ENCODE measurements at places on chromosomes 5 and 9. TPM values are rescaled to one million over a fixed set of nuclear protein-coding genes. Genes with fewer than 3 reads are reported as not detected.

The CARTPT gene
- not detected for total RNA-seq

- peak; percentile 28 for DNase-seq
These were observed 1967.0 kb upstream of the CDH9 start for GRCh38 chr5:29005386-29005785.

DNA sequence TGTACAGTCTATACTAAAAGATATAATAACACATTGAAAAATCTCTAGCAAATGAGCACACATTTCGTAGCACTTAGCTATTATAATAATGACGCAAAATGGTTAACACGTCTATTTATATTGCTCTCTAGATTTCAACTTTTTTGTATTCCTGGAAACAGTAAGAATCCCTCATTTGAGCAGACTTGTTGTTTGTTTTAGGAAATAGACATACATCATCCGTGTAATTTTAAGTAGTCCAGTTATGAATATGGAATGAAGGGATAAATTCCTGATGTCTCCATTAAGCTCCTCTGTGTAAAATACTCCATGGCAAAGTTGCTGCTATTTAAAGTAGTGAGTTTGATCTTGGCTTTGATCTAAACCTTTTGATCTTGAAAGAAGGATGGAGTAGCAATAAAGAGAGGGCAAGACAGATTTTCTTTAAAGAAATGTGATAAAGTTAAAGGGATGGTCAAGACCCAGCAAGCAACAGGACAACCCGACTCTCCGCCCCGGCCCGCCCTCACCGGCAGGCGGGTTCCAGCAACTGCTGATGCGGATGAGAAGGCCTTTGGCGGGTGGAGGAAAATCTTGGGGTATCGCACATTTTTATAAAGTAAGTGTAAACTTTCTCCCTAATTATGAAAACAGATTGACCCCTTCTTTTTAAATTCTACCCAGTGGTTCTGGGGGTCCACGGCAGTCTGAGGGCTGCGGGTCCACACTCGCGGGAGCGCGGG, 277.4 kb downstream of the AOPEP start:
- DNase-seq: peak; percentile 70

GRCh38 chr5:82911910-82912309, 165.3 kb downstream of the TMEM167A start:
- peak; percentile 47 for DNase-seq

The MYOT gene
- total RNA-seq: not detected

DNA sequence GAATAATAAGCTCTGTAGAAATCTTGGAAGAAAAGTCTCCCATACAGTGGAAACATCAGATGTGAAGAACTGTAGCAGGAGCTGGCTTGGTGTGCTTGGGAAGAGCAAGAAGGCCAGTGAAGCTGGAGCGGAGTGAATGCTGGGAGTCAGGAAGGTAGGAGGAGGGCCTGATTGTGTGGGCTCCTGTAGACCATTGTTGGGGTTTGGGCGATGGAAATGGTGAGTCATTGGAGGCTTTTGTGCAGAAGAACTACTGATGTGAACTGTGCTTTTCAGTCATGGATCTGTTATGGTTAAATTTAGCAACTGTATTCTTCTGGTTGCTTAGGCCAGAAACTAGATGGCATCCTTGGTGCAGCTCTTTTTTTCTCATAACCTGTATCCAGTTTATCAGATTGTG, 2.3 kb downstream of the ICE1 start:
- no peak for DNase-seq

DNA sequence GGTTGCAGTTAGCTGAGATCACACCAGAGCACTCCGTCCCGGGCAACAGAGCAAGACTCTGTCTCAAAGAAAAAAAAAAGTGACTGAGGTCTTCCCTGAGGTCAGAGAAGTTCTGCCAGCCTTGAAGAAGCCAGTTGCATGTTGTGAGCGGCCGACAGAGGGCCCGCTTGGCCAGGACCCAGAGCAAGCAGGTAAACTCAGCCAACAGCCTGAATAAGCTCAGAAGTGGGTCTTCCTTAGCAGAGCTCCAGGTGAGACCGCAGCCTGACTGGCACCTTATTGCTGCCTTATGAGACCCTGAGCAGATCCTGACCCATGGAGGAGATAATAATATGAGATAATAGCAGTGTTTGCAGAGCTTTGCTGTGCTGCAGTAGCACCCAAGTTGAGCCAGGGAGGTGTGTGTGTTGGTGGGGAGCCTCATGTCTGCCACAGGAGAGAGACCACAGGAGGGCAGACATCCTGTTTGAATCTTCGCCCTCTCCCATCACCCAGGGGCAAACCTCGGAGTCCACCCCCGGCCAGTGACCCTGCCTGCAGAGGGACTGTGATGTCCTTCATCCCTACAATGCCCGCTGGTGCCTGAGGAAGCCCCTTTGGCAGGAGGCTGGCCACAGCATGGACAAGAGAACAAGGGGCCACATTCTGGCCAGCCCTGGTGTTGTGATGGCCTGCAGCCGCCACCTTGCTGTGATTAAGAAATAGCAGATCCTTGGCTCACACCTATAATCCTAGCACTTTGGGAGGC, 10.8 kb upstream of the BARX1 start:
- DNase-seq: no peak

The C5orf52 gene
- not detected for total RNA-seq

- no peak for DNase-seq
These were observed 5.3 kb downstream of the SLC12A7 start for GRCh38 chr5:1106385-1107166.

- no peak for DNase-seq
These were observed 199.0 kb upstream of the TARS1 start for GRCh38 chr5:33241802-33242201.

GRCh38 chr9:12812710-12813109, 37.9 kb downstream of the LURAP1L start:
- no peak for DNase-seq

DNA sequence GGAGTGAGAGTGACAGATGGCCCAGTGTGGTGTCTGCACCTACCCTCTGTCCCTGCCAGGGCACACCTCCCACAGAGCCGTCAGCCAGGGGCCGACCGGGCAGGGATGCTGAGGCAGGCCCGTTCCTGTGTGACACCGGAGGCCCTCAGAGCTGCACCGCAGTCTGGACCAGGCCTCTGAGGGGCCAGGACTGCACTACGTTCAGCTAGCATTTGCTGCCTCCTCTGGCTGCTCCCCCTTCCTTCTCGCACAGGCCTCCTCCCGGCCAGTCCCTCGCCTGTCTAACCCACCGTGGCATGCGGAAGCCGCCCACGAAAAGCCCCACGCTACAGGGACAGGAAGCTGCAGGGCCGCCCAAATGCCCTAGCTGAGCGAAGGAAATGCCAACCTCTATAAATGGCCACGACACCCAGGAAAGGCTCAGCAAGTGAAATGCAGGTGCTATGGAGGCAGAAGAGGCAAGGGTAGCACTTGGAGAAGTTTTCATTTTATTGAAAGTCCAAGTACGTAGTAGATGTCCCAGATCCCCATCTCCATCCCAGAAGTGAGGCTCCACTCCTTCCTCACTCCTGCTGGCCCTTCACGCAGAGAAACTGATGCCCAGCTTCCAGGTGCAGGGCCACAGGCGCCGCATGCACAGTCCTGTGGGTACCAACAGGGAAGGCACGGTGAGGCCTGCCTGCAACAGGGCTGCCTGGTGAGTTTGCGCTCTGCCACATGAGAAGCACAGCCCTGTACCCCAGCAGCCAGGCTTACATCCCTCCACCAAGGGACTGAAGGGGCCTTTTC, 38.7 kb downstream of the MAPK9 start:
- DNase-seq: peak; percentile 13

GRCh38 chr9:123162791-123163345, 105.5 kb downstream of the STRBP start:
- no peak for DNase-seq

The CBY3 gene
- not detected for total RNA-seq

- peak; percentile 50 for DNase-seq
These were observed 594.1 kb upstream of the BRINP1 start for GRCh38 chr9:119963258-119963797.

The GABRP gene
- 0.06 TPM for total RNA-seq

The TRIM36 gene
- 5.4 TPM for total RNA-seq

DNA sequence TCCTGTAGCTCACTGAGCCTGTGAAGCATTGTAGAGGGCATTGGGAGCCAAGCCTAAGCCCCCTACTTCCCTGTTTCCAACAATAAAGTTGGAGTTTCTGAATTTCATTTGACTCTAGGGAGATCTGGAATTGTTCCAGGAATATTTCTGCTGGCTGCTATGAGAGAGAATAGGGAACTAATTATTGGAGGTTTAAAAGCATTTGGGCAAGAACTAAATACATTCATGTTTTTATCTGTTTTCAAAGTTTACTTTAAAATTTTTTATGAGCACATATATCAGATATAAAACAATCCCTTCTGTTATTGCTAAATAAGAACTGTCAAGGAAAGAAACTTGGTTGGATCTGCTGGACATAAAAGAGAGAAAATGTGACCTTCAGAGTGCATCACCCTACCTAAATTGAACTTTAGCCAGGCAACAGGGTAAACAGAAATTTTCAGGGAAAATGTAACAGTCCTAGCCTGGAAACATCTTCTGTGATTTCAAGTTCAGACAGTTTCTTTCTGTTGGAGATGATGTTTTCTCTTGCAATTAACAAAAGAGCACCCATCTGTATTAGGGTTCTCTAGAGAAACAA, 19.3 kb upstream of the LECT2 start:
- DNase-seq: no peak

The ANKRD31 gene
- not detected for total RNA-seq

DNA sequence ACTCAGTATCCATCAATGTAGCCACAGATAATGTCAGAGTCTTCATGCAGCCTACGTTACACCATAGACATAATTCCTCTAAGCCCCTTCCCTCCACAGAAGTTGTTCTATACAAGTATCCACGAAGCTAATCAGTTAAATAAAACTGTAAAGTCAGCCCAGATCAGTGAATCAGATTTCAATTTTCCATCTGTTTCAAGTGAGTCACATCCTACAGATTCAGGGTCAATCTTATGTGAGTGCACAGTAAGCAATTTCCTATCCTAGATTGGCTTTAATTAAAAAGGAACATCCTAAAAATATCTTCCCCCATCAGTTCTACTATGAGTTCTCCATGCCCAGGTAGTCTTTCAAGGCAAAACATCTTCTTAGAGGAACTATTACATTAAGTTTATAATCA, 402.5 kb downstream of the EFNA5 start:
- DNase-seq: peak; percentile 57

- DNase-seq: no peak
These were observed 57.9 kb downstream of the DOCK8 start for GRCh38 chr9:272251-273213.

- DNase-seq: no peak
These were observed 26.2 kb downstream of the DMRT3 start for GRCh38 chr9:1002678-1003077.

DNA sequence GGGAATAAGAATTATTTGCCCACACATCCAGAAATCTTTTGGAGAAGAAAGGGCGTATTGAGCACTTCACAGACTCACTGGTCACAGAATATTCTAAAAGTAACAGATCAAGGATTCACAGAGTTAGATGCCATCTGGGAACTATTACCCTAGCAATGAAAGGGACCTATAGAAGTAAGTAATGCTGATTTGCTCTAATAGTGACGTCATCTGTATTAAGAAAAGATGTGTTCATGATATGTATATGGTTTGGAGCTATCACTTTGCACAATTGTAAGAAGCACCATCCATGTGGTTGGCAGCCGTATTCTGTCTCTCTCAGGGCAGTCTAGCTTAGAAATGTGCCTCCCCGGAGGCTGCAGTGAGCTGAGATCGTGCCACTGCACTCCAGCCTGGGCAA, 52.8 kb upstream of the SV2C start:
- DNase-seq: no peak

DNA sequence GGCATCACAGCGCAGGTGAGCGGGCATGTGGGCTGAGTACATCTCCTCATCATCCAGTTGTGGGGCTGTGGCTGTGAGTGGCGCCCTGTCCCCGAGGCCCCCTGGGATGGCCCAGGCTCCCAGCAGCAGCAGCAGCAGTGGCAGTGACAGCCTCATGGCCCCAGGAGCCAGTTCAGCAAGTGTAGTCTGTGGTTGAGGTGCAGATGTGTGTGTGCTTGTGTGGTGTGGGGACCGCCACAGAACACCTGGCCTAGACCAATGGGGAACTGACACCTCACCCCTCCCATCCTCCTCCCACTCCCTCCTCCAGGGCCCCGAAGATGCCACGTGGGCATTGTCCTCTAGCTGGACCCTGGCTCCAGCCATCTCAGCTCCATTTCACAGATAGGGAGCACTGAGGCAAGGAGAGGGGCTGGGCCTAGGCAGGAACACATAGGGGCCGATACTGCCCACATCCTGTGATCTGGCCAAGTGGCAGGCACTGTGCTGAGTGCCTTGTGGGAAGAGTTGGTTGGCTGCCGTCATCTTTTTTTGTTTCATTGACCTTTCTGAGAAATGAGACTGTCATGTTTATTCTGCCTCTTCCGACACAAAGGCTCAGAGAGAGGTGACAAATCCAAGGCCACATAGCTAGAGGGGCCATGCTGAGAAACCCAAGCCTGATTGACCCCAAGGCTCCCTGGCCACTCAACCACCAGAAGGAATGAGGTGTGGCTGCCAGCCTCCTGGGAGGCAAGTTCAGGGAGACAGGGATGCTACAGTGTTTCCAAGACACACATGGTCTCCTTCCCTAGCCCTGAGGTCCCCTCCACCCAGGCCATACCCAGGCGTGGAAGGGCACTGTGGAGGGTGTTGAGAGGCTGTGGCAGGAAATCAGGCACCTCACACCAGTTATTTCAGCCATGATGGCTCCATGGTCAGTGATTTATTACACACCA, at the start of gene MZB1:
Gene MZB1 (minus strand): TSS at position 213 of the 938 bp plus-strand sequence. CDS start 57 bp downstream, at position 156.
- no peak for DNase-seq

The AHRR gene
- 43.2 TPM for total RNA-seq

DNA sequence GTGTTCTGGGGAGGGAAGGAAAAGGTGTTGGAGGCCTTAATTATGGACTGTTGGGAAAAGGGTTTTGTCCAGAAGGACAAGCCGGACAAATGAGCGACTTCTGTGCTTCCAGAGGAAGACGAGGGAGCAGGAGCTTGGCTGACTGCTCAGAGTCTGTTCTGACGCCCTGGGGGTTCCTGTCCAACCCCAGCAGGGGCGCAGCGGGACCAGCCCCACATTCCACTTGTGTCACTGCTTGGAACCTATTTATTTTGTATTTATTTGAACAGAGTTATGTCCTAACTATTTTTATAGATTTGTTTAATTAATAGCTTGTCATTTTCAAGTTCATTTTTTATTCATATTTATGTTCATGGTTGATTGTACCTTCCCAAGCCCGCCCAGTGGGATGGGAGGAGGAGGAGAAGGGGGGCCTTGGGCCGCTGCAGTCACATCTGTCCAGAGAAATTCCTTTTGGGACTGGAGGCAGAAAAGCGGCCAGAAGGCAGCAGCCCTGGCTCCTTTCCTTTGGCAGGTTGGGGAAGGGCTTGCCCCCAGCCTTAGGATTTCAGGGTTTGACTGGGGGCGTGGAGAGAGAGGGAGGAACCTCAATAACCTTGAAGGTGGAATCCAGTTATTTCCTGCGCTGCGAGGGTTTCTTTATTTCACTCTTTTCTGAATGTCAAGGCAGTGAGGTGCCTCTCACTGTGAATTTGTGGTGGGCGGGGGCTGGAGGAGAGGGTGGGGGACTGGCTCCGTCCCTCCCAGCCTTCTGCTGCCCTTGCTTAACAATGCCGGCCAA, 19.1 kb downstream of the PTGES2 start:
- no peak for DNase-seq

GRCh38 chr5:133881576-133882388, 86.6 kb downstream of the C5orf15 start:
- no peak for DNase-seq
